ENCODE measurements at places on chromosomes 5 and 9.

DNA sequence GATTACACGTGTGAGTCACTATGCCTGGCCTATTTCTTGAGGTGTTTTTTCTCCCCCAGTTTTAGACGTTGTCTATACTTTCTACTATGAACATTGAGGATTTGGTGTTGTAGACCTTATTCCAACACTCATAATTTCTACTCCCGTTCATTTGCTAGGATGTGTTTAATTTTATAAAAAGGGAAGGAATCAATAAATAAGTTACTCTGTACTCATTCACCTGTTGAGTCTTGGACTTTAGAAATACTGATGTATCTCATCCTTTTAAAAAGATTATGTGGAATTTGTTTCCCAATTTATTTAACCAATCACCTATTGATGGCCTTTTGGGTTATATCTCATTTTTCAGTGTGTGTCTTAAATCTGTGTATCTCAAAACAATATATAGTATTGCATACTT lies 3.2 kb downstream of the CDK7 start:
- DNase-seq, result no peak

DNA sequence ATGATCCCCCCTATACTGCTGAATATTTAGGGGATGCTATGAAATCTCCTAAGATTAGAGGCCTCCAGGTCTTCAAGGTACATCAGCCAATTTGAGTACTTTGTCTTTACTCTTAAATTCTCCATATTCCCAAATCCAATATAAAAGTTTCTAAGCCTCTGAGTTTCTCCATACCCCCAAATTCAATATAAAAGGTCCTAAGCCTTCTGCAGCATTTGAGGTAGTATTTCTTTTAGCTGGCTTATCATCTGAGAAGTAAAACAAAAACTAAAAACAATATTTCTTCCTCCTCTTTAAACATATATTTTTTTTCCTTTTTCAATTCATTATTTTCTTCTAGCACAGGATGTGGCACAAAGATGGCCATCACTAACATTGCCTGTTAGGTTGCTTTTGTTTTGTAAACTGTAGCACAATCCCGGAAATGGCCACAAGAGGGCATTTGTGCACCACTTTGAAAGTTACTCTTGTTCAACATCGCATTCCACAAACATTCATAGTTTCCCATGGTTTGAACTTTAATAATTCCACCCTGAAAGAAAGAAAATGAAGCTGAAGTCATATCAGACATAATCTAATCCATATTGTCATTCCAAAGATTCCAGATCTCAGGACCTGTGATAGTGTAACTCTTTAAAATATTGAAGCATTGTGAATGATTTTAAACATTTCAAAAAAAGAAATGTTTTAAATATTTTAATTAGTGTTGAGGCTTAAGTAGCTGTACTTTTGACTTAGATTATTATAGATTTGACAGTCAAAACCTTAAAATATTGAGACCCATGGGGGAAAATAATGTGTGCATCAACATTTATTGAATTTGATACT lies 21.0 kb upstream of the SCGB3A2 start:
- DNase-seq, result peak; percentile 59

DNA sequence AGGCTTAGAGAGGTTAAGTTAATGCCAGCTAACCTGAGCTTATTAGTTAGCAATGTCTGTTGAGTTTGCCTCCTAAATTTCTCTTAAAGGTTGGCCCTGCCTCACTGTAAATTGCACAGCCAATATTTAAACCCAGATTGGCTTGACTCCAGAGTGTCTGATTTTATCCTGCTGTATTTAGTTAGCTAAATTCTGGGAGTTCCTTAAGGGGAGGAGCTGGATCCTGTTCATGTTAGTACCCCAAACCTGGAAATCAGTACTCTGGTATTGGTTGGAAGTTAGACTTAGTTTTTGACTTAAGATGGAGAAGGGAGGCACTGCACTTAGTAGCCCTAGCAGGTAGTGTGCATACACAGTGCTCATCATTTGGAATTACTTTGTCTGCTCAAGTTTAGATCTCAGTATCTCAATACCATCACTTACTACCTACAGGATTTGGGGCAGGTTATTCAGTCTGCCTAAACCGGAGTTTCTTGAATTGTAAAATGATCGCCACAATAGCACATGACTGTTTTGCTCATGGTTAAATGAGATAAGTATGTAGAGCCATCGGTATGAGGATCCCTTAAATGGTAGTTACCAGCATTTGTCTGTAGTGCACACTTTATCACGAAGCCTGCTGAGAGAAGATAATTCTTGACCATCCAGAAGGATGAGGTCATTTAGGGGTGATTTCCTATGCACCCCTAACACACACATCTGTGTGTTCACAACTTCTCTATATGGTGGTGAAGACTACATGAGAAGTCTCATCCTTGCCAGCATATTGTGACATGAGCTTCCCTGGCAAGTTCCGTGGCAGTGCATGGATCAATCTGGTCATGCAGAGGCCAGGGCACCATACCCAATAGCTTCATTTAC lies 264.8 kb upstream of the TRIM32 start:
- DNase-seq, result no peak

DNA sequence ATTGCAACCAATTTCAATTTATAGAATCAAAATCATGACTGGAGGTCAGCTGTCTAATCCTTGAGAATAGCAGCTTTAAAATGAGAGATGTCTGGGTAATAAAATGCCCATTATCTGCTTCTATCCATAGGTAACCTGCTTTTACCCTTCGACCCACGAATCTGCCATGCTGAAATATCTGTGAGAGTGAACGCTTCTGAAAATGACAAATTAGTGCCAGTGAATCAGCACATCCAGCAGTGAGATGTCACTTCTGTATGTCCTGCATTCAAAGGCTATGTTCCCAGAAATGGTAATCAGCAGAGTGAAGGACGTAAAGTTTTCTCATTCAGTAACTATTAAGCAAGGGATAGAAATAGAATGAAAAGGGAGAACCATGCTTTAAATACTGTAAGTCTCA lies 532.4 kb upstream of the ITGA1 start:
- DNase-seq, result no peak

- DNase-seq, result peak; percentile 86
Measured at GRCh38 chr5:120615967-120616645, 152.0 kb downstream of the PRR16 start.

DNA sequence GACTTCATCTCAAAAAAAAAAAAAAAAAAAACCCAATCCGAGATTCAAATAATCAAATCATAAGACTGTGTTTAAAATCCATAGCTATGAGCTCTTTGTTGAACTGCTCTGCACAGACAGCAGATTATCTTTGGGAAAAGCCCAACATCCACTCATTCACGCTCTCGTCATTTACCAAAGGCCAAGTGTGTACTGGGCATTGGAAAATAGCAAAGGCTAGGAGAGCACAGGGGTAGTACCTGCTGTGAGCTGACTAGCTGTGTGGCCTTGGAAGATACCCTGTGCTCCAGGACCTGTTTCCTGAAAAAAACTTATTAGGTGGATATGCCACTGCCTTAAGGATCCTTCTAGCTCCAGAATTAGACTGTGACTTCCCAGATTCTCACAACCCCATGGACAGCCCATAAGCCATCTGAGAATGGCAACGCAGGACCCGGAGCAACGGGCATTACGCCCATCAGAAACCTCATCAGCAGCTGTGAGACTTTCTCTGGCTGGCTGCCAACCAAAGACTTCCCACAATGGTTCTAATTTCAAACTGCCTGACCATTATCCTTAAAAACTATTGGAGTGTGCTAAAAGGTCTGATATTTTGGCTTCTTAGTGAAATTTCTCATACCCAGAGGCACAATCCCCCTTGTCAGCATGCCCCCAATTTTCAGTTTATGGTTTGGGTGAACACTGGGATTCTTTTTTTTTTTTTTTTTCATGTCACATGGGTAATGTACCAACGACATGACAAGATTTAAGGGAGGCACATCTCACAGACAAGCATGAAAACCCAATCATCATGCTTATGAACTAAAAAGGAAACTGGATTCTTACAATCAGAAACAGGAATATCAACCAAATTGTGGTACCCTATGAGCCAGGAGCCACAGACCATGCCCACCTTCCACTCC lies 16.8 kb downstream of the SERINC5 start:
- DNase-seq, result peak; percentile 75

- DNase-seq, result no peak
Measured at GRCh38 chr9:35001285-35001677, 11.7 kb downstream of the DNAJB5 start.
